CD4-positive, alpha-beta memory T cell (primary cell): ENCODE measurements at places on chromosomes 5 and 9. TPM values are rescaled to one million over a fixed set of nuclear protein-coding genes. Genes with fewer than 3 reads are reported as not detected.
A peak's percentile ranks its signal among the peaks of the same experiment; 100 is the strongest.

AIF1L gene
- 0.15 TPM for total RNA-seq

SETX gene
- total RNA-seq = 91.3 TPM

GRCh38 chr5:173891308-173892116 lies 3.4 kb downstream of the CPEB4 start:
- DNase-seq = no peak

DNA sequence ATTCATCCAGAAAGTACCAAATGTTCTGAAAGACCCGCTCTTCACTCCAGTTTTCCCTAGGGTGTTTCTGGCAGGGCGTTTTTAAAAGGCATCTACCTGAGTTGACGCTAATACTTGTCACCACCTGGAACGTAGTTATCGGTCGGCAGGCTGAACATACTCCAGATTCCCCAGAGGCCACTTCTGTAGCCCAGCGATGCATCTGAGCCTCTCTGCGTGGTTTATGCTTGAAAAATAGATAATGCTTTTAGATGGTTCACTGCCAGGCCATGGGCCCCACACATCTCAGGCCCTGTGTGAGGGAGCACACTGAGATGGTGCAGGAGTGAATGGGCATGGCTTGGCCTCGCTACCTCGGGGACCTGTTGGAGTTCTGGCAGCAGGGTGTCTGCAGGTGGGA lies 33.0 kb upstream of the NCS1 start:
- DNase-seq = no peak

DNA sequence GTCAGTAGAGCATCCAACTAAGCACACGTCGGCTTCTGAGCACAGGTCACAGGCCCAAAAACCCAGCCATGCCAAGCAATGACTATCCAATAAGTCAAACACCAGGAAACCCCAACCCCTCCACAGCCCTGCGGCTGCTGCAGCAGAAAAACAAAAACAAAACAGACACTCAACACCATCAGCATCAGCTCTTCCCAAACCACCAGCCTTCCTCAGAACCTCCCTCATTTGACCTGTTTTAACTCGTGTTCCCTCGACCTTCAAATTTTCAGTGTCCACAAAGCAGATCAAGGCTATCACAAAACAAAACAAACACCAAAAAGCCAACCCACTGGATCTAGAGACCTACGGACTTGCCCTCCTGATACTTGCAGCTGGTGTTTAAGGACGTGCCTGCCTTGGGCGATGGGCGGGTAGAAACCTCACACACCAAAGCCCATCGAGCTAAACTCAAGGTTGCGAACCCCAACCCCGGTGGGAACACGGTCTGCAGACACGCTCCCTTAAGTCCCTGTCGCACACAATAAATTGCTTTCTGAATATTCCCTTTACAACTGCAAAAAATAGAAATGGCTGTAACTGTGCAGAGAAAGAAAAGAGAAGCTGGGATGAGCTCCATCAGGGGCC lies 247.1 kb upstream of the ANKRD55 start:
- peak; percentile 56 for DNase-seq
